HT-29 (cell line): ENCODE measurements at places on chromosomes 1 and 21. TPM values are rescaled to one million over a fixed set of nuclear protein-coding genes. Genes with fewer than 3 reads are reported as not detected.

DNA sequence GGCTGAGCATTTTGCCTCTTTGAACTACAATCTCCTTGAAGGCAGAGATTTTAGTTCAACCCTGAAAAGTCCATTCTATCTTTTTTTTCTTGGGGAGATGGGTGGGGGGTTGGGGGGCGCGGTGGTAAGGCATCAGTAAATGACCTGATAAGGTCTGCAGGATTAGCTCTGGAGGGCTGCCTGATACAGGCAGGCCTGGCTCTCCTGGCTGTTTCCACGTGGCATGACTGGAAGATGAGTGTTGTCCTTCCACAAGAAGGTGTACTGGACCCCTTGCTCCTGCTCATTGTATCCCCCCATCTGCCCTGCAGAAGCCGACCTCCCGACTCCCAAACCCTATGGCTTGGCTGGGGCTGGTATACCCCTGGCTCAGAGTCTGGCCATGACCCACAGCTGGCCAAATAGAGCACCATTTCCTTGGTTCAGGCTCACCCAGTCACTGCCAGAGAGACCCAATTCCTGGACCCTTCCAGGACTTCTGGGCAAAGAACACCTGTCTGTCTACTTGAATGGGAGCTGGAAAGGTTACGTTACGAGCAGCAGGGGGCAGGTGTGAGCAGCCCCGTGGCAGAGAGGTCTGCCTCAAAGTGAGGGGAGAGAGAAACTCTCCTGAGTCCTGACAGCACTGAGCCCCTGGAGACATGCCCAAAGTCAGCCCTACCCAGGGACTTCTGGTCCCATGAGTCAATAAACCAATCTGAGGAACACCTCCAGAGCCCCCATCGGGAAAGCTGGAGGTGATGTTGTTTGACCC lies 17.0 kb downstream of the DHRS3 start:
- peak; percentile 45 for DNase-seq

DNA sequence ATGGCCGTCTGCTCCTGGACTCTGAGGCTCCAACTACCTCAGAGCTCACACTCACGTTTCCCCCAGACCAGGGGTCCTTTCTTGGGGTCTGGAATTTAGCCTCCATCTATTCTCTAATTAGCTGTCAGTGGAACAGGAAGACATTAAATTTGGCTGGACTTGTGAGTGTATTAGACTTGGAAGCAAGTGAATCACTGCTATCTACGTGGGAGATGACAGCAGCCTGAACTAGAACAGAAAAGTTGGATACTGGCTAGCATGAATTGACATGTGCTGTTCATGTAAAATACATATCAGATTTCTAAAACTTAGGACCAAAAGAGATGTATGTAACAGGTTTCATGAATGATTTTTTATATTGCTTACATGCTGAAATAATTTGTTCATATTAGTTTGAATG lies 28.0 kb downstream of the TAF5L start:
- DNase-seq: no peak

DNA sequence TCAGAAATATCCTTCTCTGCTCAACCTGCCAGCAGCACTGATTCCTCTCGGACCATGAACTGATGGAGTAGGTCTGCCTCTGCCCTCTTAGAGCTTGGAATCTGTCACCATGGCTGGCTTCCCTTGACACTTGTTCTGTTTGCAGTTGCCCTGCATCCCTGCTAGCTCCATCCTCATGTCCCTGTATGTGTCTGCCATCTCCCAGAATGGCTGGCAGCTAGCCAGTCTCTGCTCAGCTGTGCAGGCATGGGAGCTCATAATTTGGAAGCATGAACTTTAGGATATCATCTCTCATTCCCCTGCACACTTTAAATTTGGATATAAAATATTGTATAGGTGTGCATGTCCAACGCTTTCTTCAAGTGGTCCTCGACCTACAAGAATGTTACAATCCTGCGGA lies 95.4 kb downstream of the C1orf94 start:
- no peak for DNase-seq

DNA sequence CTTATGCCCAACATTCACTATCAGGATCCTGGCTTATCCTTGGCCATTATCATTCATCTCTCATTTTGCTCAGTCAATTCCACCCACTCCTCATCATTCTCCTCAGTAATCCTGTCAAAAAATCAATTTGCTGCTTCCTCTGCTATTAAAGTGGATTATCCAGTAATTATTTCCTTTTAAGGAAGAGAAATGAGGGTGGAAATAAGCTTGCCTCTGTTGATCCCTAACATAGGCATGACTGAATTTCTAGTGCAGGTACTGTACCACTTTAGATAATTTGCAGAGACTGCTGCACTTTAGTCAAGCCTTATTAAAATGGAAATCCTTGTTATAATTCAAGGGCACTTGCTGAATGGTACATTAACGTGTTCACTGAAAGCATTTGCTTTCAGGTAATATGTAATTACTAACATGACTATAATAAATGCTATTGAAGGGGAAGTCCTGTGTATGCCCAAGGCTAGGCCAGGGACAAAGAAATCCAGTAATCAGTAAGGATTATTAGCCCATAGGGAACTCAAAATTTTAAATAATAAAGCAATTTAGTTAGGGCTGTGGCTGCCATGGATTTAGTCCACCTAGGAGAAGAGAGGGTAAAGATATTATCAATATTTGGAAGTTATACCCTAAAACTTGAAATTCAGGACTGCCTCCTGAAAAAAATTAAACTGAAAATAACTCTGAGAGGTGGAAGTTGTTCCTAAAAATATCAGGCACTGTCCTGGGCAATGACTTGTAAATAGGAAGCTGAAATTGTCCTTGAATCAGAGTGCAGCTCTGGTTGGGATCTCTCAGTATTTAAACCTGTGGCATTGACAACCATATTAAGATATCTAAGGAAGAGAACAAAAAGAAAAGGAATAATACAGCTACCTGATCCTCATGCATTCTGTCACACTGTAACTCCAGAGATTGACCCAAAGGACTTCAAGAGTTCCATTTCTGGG lies 43.4 kb downstream of the RGS2 start:
- DNase-seq: no peak

DNA sequence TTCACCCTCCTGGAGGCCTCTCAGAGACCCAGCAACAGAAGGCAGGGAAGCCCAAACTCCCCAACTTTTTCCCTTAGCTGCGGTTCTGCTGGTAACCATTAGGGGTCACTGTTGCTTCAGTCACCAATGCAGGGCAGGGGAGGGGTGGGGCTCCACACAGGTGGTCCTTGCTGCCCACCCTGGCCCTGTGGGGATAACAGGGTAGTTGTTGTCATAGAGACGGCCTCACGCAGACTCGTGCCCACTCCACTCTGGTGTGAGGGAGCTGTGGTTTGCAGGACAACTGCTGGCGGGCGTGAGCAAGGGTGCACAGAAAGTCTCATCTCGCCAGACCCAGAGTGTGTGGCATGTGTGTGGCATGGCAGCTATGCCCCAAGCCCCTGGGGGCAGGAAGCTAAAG lies 19.9 kb downstream of the INSRR start:
- DNase-seq: peak; percentile 53

DNA sequence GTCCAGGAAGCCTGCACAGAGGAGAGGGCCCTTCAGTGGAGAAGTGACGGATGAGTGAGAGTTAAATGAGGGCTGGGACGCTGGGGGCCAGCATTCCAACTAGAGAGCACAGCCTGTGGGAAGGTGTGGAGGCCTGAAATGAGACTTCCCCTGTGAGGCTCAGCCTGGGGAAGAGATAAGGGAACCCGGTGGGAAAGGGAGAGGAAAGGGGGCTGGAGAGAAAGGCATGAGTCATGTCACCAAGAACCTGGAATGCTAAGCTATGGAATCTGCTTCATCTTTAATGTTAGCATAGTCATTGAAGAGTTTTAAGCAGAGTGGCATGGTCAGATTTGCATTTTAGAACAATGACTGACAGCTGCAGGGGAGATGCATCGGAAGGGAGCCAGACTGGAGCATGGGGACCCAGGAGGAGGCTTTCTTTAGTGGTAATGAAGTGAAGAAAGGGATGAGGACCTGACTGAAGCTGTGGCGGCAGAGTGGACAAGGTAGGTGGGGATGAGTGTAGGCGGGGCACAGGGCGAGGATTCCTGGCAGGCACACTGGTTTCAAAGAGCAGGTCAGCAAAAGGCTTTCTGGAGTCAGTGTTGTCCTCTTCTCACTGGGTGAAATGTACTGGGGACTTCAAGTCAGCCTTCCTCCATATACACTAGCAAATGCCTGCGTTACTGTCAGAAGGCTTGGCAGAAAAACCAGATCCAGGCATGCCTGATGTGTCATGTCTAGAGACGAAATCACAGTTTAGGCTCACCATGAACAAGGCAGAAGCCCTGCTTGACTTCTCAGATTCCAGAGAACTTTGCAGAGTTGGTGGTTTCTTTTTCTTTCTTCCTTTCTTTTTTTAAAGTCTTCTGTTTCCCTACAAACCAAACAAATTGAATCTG lies 8.0 kb downstream of the RGL1 start:
- DNase-seq: no peak

DNA sequence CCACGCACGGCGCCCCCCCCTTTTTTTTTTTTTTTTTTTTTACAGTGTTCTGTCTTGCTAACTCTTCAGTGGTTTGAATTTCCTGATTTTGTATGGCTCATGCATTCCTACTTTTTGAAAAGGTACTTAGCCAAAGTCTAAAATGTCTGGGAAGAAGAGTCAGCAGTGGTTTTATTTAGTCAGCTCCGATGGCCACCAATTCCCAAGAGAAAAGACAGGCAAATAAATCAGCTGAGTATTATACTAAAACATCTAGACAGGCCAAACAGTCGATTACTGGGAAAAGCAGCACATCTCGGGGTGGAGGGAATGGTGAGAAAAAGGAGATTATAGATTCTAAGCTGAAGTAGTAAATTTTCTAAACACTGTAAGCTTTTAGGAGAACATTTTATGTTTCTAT lies 192.5 kb upstream of the ZRANB2 start:
- no peak for DNase-seq

- DNase-seq: no peak
Observed at GRCh38 chr1:32159189-32159588, 20.3 kb upstream of the TXLNA start.

GRCh38 chr1:33094971-33095604 lies 14.1 kb downstream of the AZIN2 start:
- peak; percentile 83 for DNase-seq

- DNase-seq: no peak
Observed at GRCh38 chr1:232718928-232719927, 86.0 kb upstream of the MAP10 start.

DNA sequence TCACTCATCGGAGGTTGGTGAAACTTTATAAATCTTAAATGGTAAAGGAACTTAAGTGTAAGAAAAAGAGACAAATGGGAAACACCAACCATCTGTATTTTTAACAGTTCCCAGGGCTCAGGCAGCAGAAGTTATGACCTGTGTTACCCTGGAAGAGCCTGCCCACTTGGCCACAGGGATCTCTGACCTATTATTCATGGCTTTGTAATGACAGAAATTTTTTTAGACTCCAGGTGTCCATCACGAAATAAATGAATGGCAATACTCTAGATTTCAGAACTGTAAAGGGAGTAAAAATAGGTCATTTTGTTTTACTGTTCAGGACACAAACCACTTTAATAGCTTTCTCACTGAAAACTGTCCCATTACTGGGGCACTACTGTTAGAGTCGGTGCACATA lies 389.8 kb downstream of the VAV3 start:
- DNase-seq: no peak

GRCh38 chr1:176790786-176791185 lies 327.8 kb downstream of the PAPPA2 start:
- DNase-seq: no peak

DNA sequence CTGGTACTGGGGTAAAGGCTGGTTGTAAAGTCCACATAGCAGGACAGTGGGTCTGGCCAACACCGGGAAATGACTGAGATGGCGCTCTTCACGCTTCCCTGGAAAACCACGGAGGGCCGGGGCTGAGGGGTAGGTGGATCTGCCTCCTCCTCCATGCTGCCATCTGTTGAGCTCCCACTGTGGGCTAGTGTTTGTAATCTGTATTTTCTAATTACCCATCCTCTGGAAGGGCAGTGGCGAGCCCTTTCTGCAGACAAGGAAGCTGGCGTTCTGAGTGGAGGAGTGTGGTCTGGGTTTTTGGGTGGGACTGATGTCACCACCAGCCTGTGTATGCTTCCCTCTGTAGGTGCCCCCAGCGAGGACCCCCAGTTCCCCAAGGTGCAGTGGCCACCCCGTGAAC lies 34.1 kb upstream of the LHX4 start:
- DNase-seq: no peak

GRCh38 chr1:234628089-234628488 lies 18.1 kb upstream of the IRF2BP2 start:
- peak; percentile 83 for DNase-seq

DNA sequence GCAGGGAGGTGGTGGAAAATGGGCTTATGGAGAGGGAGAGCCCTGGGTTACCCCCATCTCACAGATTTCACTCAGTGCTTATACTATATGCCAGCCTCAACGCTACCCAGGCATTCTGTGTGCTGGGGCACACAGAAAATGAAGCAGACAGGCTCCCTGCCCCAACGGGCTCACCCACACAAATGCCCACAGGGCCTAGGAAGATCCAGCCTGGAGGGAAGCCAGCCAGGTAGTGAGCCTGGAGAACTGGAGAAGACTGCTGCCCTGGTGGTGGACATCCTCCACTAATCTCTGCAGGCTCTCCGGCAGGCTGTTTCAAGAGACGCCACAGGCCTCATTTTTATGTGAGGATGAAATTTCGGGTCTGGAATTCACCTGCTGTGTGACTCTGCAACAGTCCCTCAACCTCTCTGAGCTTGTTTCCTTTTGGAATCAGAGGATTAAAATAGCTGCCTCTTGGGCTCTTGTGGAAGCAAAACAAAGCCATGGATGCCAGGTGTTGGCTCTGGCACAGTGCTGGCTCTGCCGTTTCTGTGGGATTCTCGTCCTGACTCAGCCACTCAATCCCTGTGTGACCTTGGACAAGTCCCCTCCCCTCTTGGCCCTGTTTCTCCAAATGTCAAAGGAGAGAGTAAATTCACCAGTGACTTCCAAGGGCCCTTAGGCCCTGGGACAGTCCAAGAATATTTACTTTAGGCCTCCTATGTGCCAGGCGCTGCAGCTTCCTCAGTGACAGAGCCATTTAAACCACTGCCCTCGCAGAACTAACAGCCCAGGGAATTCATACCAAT lies 3.6 kb downstream of the PAQR7 start:
- no peak for DNase-seq

- DNase-seq: peak; percentile 83
Observed at GRCh38 chr1:205791568-205792180, 16.4 kb upstream of the RAB29 start.

- DNase-seq: no peak
Observed at GRCh38 chr1:188188317-188188716, 1359.6 kb downstream of the PLA2G4A start.

- no peak for DNase-seq
Observed at GRCh38 chr1:45880930-45881329, 77.5 kb downstream of the MAST2 start.

DNA sequence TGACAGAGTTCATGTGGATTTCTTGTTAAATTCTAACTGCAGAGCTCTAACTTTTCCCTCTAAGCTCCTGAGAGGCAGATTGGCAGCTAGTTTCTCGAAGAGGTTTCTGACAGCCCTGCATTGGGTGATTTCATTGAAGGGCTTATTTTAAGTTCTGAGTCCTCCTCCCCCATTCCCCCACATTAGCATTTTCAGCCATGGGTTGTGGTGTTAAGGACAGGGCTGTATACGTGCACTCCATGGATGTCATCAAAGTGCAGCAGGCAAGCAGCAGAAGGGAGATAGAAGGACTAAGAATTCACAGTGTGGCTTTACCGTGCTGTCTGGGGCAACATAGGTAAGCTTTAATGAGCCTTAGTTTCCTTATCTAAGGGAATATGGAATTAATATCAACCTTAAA lies 19.0 kb downstream of the CRYZ start:
- DNase-seq: no peak

RNU1-1 gene
- total RNA-seq: under 0.01 TPM in 2 replicates

KRTAP8-1 gene
- total RNA-seq: not detected in 2 replicates

DCST2 gene
- total RNA-seq: 0.70 and 3.3 TPM in 2 replicates

HUNK gene
- total RNA-seq: not detected in 2 replicates

NTRK1 gene
- total RNA-seq: not detected in 2 replicates

AHCYL1 gene
- 45.6 and 48.7 TPM in 2 replicates for total RNA-seq

CDCA8 gene
- 17.1 and 19.0 TPM in 2 replicates for total RNA-seq

KLHDC9 gene
- total RNA-seq: 3.8 and 5.5 TPM in 2 replicates

LDLRAP1 gene
- total RNA-seq: 12.4 and 17.2 TPM in 2 replicates
